ENCODE measurements at places on chromosomes 7 and 10.

DNA sequence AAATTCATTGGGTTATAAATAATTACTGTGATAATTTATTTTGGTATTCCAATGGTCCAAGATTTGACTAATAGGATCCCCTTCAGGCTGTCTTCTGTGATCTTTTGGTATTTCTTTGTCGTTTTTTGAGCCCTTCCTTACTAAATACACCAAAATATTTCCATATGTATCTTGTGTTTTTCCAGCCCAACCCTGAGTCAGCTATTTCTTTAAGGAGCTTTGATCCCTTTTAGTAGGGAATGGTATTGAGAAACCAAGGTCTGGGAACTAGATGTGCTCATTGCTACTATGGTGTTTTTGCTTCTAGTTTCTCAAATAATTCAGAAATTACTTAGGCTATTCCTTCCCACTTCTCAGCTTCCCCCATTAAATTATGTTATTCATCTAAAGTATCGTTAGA, 15.3 kb downstream of the NHLRC2 start:
- no peak for DNase-seq

GRCh38 chr7:2001601-2002442, 230.9 kb downstream of the MAD1L1 start:
- no peak for DNase-seq

DNA sequence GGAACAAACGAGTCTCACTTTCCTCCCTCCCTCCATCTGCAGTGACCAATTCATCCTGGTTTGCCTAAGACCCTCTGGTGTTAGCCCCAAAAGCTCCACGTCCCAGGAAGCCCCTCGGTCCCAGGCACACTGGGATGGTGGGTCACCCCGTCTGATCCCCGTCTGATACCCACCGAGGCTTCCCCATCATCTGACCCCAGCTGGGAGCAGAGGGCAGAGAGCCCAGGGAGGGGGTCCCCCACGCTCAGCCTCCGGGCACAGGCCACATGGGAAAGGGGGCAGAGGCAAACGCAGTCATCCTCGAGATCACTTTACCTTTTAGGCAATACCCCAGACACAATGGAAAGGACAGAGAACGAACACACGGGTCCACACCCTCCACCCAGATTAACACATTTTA, 291.6 kb upstream of the PPP2R2D start:
- no peak for DNase-seq

DNA sequence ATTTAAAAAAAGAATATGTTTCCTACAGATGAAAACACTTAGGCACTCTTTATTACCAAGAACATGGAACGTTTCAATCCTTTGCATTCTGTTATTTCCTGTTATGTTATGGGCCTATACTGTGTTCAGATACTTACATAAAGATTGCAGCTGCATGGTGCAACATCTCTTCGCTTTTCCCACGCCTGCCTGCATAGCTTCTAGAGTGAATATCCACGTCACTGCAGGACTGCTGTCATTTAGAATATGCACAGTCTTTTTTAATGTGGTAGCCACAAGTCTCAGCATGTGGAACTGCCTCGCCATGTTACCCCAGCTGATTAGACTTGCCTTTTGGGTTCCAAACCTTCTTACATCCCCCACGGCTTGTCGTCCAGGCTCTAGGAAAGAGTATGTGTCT, 69.6 kb upstream of the GATA3 start:
- DNase-seq: no peak

DNA sequence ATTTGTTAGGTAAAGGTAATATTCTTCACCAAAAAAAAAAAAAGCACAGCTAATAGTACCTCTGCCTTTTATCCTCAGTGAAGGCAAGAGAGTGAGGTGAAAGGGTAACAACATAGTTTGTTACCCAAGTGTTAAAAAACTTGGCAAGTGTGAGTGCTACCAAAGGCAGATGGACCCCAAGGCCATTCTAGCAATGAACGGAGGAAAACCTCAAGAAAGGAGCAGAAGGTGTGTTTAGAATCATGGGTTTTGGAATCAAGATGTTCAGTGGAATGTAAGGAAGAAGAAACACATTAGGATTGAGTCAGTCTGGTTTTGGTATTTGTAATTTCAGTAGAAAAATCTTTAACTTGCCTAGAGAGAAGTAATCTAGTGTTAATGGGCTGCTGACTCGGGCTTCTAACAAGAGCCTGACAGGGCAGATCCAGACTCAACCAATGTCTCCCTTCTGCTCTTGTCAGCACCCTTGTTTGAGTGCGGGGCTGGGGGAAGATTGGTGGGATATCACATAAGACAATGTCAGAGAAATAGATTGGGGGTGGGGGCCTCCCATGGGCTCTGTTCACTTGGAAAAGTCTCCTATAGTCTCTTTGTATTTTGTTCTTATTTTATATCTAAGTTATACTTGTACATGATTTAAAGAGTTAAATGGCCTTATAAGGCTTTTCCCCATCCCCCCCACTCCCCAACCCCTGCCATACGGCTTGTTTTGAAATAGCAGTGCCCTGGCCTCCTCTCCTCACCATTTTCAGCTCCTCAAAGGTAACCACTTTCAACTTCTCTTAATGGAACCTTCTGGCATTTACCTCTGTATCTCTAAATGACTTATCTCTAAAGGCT, 44.4 kb downstream of the SCD start:
- DNase-seq: no peak

DNA sequence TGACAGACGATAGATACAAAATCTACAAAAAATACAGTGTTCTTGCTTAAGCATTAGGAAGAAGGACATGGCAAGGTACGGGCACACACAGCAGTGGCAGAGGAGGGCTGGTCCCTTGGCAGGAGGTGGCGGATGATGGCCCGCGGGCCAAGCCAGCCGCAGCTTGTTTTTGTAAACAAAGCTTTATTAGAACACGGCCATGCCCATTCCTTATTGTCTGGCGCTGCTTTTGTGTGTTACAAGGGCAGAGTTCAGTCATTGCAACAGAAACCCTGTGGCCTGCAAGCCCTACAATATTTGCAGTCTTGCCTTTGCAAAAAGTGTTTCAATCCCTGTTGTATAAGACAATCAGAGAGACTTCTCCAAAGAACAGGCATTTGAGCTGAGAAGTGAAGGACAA, 30.7 kb downstream of the FGFR2 start:
- no peak for DNase-seq

- DNase-seq: no peak
These were observed 640.0 kb downstream of the ACTR3B start for GRCh38 chr7:153399554-153399940.

- peak; percentile 97 for DNase-seq
These were observed 46.2 kb downstream of the GRK5 start for GRCh38 chr10:119253433-119254174.

- no peak for DNase-seq
These were observed 241.6 kb downstream of the HPSE2 start for GRCh38 chr10:98994030-98994429.

DNA sequence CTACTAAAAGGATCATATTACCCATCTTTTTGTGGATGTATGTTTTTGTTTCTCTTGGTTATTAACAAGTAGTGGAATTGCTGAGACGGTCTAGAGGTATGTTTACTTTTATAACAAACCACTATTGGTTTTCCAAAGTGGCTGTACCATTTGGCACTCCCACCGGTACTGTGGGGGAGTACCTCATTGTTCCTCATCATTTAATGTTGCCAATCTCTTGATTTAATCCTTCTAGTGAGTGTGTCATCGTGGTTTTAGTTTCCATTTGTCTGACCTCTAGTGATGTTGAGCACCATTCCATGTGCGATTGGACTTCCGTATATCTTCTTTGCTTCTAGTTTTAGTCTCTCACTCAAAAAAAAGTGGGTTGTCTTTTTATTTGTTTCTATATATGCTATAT, 50.4 kb downstream of the RBM33 start:
- peak; percentile 72 for DNase-seq

GRCh38 chr7:157373493-157373892, 36.7 kb downstream of the DNAJB6 start:
- DNase-seq: no peak

- DNase-seq: peak; percentile 5
These were observed 662 bp downstream of the NRCAM start for GRCh38 chr7:108455551-108455997.

GRCh38 chr7:13834328-13834761, 155.1 kb downstream of the ETV1 start:
- DNase-seq: no peak

DNA sequence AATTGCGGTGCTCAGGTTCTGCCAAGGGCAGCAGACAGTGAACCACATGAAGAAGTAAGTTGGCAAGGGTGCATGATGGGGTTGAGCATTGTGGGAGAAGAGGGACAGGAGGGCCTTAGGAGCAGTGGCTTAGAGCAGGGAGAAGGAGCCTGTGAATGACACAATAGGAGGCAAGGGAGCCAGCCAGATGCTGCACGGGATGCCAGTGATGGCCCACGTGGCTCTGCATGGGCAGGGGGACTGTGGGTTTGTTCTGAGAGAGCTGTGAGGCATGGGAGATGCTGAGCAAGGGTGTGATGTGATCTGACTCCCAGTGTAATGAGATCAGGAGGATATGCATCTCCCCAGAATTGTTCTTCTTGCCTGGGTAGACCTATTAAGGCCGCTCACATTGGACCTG, 60.9 kb downstream of the C10orf90 start:
- DNase-seq: no peak

DNA sequence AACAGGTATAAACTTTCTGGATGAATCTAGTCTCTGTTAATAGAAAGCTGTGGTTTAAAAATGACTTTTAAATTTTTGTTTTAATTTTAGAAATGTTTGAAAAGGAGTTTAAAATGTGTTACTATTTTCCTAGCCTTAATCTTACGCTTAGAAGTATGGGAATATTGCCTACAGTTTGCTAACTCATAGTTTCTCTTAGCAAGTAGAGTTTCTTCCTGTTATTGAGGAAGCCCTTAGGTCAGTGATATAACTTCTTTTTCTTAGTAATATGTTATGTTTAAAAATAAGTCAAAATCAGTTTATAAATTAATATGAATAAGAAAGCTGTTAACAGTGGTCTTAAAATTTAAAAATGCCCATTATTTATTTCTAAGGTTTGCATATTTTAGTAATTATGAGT, 3.1 kb downstream of the STARD3NL start:
- DNase-seq: no peak

DNA sequence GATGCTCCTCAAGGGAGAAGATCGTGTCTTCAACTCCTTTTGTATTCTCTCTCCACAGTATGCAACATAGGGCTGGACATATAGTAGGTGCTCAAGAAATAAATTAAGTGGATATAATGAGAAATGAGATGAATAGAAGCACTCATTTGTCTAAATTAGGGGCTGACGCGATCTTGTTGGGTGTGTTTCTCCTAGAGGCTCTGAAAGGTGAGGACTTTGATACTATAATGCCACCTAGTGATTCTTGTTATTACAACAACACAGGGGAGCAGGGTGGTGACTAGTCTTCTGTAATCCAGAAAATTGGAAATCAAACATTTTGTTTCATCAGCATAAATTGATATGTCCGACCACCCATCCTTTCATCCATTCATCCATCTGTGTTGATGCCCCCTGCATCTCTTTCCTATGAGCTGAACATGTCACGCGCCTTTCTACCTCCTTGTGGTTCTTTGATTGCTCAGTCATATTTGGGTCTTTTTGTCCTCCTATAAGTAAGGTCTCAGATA, 3.5 kb upstream of the CFAP58 start:
- peak; percentile 74 for DNase-seq

- peak; percentile 7 for DNase-seq
These were observed 72.5 kb upstream of the GSDME start for GRCh38 chr7:24829787-24830186.

GRCh38 chr7:12032146-12032545, 178.9 kb upstream of the TMEM106B start:
- peak; percentile 66 for DNase-seq

- no peak for DNase-seq
These were observed 57.6 kb downstream of the SGMS1 start for GRCh38 chr10:50566150-50566549.

- peak; percentile 97 for DNase-seq
These were observed 28.5 kb downstream of the CHCHD3 start for GRCh38 chr7:133053321-133053891.

GRCh38 chr10:3948843-3949242, 163.8 kb upstream of the KLF6 start:
- DNase-seq: peak; percentile 62

GRCh38 chr7:39300276-39300675, 265.9 kb upstream of the YAE1 start:
- DNase-seq: peak; percentile 95

DNA sequence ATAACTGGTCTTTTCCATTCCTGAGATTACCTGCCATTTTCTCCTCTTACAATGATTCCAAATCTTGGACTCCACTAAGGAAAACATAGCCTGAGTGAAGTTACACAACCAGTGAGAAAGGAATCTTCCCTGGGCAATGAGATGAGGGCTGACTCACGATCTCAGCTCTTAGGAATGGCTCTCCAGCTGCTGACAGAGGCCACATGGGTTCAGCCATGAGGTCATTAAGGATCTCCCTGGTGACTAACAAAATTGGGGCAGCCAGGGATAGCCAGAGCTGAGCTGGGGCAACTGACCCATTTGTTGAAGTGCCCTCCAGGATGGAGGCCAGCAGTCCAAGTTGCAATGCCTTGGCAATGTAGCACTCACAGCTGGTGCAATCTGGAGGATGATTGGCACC, 78.7 kb upstream of the MKLN1 start:
- DNase-seq: peak; percentile 99

DNA sequence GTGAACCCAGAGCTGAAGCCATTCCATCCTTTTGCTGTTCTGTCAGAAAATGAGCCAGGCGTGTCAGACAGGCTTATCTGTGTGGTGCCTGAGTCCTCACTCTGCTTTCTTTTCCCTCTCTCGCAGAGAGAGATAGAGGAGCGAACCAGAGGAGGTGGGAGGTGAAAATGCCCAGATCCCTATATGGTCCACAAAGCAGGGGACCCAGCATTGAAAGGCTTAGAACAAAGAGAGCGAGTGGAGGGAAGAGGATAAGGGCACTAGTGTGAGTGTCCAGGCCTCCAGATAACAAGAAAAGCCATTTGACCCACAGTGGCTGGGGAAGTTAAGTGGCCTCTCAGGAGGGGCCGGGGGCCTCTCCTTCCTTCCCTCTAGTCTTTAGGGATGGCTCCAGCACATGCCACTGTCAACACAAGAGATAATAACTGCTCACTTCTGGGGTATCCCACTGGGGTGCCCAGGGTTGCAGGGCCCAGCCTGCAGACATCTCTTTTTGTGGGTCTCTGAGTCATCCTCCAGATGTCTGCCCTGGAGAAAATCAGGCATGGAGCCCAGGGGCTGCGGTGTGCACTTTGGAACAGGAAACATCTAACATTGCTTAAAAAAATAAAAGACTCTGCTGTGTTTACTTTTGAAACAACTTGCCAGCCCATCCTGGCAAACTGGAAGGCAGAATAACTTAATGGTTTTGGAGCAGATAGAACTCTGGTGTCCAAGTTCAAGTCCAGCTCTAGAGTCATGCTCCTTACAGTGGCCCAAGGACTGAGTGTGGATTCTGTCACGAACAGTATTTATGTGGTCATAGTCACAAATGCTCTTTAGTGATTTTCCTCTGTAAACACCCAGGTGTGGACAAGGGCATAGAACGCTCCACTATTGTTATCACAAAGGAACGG, 189.5 kb downstream of the CXCL12 start:
- peak; percentile 96 for DNase-seq

GRCh38 chr7:101906291-101907240, 89.1 kb downstream of the CUX1 start:
- no peak for DNase-seq
